ENCODE measurements at places on chromosomes 1 and 21.

- DNase-seq: no peak
These were observed 1.1 kb upstream of the IGSF9 start for GRCh38 chr1:159946242-159947187.

- DNase-seq: no peak
These were observed 19.6 kb downstream of the CYP2J2 start for GRCh38 chr1:59906931-59907330.

- no peak for DNase-seq
These were observed 83.5 kb downstream of the KCTD3 start for GRCh38 chr1:215650446-215651149.

- DNase-seq: no peak
These were observed 97.6 kb upstream of the CD34 start for GRCh38 chr1:208008534-208008933.

GRCh38 chr1:208227366-208227765 is 16.8 kb downstream of the PLXNA2 start:
- DNase-seq: no peak

GRCh38 chr1:84930329-84930728 is 37.3 kb upstream of the LPAR3 start:
- no peak for DNase-seq
